Stimulated activated CD8-positive, alpha-beta memory T cell treated with anti-CD3 and anti-CD28 coated beads, Interleukin-15, amount 100 ng/mL, for 24 hours (primary cell): ENCODE measurements at places on chromosomes 5 and 9.

DNA sequence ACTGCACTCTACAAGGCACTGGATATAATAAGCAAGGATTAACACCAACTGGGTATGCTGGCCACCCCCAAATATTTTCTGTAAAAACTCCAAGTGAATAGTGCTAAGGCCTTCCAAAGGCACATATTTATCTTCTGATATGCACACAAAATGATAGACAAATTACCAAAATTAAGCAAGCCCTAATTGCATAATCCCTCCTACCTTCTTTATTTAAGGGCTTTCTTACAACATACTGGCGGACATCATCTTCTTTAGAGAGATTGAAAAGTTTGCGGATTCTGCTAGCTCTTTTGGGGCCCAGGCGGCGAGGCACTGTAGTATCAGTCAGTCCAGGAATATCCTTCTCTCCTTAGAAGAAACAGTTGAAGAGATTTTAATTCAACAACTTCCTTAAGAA lies 1.9 kb downstream of the RPS6 start:
- DNase-seq: no peak

DNA sequence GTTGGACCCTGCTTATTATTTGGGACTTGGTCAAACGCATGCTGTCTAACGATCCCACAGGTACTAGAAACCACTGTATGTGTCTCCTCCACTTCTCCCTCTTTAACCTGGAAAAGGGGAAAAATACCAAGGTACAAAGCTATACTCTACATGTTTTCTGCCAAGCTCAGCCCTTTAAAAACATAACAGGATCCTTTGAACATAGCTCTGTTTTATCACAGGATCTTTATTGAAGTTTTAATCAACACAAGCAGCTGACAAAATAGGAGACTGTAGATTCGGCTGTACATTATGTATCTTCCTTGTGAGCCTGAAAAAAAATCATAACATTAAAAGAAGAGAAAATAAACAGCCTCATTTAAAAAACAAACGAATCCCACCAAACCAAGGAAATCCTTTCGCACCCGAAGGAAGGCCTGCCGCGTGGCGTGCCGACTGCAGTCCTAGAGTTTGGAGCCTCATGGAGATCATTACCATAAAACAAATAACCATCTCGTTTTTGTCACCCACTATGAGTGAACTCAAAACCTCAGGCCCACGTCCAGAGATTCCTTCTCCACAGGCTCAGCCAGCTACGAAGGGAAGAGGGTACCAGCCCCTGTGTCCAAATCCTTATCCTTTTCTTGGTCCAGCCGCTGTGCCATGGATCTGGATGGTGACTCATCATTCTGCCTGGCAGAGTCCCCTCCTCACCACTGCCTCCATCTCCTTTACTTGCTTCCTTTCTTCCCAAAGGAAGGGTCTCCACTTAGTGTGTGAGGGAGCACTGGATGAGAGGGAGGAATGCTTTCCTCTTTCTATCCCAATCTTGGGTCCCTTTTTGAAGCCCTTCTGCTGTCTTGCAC lies 651.1 kb downstream of the CCDC171 start:
- DNase-seq: no peak

DNA sequence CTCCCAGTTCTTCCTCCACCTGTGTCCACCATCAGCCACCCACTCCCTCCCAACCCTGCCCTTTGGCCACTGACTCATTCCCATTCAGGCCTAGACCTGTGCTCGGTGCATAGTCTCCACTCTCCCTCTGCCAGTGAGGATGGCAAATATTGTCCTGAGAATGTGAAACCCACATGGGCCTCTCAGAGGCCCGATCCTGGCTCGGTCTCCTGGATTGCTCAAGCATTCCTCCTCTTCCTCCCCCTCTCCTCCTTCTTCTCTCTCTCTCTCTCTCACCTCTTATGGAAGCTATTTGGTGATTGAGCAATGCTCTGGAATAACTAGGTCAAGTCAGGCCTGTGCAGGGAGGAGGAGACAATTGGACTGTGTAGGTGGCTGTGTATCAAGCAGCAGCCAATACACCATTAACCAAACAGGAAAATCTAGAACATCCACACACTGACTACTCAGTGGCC lies 99.9 kb downstream of the KLF4 start:
- no peak for DNase-seq

- no peak for DNase-seq
Observed at GRCh38 chr9:95815133-95815532, 60.4 kb upstream of the ERCC6L2 start.

- DNase-seq: no peak
Observed at GRCh38 chr5:56684159-56684558, 131.2 kb upstream of the MAP3K1 start.

DNA sequence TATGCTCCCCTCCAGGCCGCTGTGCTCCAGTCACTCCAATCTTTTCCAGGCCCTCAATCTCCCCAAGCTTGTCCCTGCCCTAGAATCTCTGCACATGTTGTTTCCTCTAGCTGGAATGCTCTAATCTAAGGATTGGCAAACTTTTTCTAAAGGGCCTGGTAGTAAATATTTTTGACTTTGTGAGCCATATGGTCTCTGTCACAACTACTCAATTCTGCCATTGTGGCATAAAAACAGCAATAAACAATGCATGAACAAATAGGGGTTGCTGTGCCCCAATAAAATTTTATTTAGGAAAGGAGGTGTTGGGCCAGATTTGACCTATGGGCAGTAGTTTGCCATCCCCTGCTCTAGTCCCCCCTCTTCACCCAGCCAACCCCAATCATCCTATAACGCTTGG lies 150.5 kb upstream of the LRRTM2 start:
- DNase-seq: no peak
